ENCODE measurements at places on chromosomes 13 and 19.

DNA sequence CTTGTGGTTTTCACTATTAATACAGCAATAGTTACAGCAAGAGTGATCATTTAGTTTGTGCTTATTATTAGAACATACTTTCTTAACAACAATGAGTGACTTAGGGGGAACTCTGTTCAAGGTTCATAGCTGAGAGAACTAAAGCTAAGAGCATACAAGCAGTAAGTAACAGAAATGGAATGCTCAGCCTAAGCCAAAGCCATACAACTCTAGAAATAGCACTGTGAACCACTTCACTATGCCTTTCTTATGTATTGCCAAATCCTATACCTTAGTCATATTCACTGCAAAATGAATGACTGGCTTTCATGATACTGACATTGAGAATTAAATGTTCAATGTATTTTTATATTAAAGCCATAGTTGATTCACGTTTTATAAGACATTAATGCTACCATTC, 599.7 kb upstream of the SLITRK1 start:
- no peak for DNase-seq

DNA sequence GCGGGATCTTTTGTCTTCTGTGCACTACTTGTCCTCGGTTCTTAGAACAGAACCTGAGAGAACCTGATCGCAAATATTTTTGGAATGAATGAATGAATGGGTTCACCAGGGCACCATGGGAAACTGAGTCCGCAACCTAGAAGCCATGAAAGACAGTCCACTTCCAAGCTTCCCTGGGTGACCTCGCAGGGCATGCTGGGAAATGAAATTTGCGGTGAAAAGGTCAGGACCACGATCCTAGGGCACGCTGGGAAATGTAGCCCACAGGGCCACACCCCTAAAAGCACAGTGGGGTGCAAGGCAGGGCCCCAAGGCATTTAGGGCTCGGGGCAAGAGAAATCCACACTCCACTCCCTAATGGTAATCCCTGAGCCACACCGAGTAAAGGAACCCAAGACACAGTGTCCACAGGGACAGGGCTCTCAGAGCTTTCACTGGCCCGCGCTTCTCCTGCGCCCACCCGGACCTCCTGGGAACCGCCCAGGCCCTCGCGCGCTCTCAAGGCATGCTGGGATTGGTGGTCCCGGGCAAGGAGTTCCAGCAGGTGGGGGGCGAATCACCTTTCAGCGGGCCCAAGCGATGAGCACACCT, 1.1 kb upstream of the PPP1R12C start:
- peak; percentile 76 for DNase-seq

DNA sequence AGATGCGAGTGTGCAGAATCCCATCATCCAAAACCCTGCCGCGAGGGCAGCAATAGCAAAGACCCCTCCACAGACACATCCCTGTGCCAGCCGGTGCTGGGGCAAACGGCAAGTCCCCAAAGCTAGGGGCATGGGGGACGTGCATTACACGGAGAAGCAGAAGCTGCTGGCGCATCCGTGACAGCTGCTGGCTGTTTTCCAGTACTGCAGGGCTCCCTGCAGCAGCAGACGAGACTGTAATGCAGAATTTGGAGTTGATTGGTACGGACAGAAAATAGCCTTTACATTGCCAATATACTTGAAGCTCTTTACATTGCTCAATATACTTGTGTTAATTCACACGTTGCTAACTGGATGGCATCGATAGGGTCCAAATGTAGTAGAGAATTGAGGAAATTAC, 77.2 kb upstream of the TMTC4 start:
- peak; percentile 55 for DNase-seq

DNA sequence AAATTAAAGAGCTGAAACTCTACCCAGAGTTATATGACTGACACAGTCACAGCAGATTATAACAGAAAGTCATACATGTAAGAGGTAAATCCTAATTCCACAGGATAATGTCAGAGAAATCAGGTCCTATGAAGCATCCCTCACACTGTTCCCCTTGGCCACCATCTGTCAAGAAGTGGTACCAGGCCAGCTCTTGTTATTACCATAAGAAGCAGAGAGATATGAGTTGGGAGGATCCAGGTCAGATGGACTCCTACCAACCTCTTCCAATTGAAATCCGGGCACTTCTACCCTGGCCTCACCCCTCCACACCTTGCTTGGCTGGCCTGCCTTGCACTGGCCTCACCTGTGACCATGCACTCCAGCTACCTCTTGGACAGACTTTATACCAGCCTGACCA, 353.2 kb downstream of the DNAJC15 start:
- no peak for DNase-seq

GRCh38 chr13:94192431-94192975, 287.0 kb downstream of the DCT start:
- DNase-seq = no peak

- DNase-seq = peak; percentile 57
These were observed 31.7 kb upstream of the IL17D start for GRCh38 chr13:20671789-20672188.

DNA sequence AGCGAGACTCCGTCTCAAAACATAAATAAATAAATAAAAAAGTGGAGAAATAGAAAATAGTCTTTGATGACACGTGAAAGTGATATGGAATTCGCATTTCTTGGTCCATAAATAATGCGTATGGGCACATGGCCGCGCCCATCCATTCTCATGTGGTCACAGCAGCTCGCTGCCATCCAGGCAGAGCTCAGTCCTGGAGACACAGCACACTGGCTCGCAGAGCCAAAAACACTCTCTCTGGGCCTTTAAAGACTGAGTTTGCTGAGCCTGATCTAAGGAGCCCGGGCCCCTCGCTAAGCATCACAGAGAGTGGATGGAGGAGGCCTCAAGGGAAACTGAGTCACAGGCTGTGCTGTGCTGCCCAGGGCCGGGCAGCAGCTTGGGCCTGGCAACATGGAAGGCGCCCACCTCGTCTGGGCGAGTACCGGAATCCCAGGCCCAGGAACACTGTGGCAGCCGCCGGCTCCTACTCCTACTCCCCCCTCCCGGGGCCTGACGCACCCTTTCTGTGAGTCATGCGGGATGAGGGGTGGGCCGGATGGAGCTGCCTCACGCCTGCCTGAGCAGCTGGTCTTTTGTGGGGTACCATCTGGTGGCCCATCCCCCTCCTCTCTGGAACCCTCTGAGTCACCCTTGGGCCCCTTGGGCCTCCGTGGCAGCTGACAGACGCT, 28.9 kb upstream of the CACTIN start:
- DNase-seq = no peak

DNA sequence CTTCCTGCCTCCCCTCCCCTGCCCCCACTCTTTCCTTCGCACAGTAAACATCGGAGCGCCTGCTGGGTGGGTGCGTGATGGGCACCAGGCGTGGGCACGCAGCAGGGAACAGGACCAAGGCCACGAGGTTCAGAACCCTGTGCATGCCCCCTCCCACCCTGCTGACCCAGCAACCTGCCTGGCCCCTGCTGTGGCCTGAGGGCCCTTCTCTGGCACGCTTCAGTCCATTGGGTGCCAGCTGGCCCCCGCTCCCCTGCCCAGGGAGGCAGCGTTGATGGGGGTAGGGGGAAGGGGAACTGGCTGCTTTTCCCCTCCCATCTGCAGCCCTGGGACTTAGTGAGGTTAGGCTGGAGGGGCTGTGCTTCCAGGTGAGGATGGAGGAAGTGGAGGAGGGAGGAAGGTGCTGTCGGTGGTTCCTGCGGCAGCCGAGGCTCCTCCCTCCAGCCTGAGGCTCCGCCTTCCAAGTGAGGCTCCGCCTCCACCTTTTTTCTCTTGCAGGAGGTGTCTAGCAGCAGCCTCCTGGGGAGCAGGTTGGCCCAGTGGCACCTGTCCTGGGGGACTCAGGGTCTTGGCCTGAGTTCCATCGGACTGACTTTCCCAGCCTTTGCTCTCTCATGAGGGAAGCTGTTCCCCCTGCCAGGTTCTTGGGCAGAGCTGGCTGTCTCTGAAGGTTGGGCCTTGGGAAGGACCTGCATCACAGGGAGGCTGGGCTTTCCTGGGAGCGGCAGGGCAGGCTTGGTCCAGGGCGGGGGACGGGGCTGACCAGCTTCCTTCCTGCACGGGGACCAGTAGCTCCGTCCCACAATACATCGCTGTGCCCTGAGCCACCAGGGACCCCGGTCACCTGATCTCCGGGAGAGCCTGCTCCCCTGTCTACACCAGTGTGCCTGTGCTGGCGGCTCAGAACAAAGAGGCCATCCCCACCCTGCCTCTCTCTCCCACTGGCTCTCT, 7.3 kb downstream of the PIAS4 start:
- DNase-seq = no peak

DNA sequence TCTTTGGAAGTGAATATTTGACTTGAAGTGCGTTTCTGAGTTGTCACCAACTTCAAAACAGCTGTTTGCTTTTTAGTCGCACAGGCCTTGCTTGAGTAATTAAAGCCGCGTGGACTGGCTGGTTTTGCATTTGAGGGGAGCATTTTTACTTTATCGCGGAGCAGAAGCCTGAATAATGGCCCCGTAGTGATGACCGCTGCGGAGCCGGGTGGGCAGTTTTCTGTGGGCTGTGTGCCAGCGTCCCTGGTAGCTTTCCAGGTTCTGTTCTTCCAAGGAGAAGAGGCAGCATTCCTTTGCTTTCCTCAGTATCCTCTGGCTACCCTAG, 1.1 kb downstream of the NAA16 start:
- peak; percentile 45 for DNase-seq

- no peak for DNase-seq
These were observed 5.3 kb downstream of the VWA8 start for GRCh38 chr13:41955605-41956004.

- no peak for DNase-seq
These were observed 1356.6 kb downstream of the SLITRK5 start for GRCh38 chr13:89027694-89028306.

DNA sequence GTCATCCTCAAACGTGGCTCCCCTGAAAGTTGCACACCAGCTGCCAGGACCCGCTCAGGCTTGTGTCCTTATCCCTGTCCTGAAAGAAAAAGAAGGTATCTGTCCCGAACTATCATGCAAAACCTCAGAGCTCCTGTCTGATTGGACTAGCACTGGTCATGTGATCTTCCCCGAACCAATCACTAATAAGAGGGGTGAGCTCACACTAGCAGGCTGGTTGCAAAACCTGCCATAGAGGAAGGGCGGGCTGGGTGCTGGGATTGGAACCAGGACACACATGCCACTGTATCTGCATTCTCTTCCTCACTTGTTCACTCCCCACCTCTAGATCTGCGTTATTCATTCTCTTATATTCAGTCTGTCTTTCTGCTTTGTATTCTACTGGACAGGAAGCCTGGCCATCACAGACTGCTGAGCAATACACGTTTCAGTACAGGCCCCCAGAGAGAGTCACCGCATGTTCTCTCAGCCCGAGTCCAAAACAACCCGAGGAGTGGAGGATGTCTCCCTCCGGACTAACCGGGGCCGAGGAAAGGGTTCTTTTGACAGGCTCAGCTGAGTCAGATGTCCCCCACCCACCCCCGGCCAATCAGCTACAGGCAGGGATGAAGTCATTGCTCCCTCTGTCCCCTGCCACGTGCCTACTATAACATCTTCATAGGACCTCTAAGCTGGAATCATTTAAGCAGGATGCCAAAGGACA, 97.7 kb downstream of the SIPA1L3 start:
- peak; percentile 99 for DNase-seq

DNA sequence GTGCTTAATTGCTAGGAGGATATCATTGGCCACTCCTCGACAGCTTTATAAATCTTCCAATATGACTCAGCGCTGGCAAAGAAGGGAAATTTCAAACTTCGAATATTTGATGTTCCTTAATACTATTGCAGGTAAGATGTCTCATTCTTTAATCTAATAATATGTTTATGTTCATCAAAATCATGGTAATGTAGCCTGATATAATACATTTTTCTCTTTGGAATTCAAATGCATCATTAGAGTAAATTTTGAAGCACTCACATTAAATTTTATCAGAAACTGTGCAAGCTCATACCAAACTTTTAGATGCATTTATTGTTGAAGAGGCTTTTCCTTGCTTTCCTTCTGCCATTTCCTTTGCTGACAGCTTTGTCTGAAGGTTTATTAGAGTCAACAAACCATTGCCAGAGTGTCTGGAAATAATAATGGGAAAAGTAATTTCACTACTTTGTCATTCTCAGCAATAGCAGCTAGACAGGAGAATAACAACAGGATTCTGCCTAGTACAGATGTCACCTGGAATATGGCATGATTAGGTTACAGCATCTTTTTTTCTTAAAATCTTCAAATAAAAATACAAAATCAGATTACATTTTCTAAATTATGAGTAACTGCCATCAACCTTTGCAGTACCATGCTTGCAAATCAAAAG, 78.6 kb upstream of the MAB21L1 start:
- DNase-seq = no peak

- DNase-seq = peak; percentile 94
These were observed 44.0 kb downstream of the BRD4 start for GRCh38 chr19:15288146-15288963.

- no peak for DNase-seq
These were observed 5.3 kb upstream of the RNF6 start for GRCh38 chr13:26227166-26227971.

DNA sequence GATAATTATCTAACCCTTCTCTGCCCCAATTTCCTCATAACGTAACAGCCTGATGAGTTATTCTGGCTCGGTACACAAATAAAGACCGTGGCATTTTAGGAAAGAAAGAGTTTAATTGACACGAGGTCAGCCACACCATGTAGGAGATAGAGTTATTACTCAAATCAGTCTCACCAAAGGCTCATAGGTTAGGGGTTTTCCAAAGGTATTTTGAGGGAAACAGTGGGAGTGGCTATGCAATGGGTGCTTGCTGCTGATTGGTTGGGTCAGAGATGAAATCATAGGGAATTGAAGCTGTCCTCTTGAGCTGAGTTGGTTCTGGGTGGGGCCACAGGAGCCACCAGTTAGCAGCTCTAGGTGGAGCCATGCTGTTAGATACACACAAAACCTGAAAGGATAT, 137.5 kb downstream of the FREM2 start:
- no peak for DNase-seq

DNA sequence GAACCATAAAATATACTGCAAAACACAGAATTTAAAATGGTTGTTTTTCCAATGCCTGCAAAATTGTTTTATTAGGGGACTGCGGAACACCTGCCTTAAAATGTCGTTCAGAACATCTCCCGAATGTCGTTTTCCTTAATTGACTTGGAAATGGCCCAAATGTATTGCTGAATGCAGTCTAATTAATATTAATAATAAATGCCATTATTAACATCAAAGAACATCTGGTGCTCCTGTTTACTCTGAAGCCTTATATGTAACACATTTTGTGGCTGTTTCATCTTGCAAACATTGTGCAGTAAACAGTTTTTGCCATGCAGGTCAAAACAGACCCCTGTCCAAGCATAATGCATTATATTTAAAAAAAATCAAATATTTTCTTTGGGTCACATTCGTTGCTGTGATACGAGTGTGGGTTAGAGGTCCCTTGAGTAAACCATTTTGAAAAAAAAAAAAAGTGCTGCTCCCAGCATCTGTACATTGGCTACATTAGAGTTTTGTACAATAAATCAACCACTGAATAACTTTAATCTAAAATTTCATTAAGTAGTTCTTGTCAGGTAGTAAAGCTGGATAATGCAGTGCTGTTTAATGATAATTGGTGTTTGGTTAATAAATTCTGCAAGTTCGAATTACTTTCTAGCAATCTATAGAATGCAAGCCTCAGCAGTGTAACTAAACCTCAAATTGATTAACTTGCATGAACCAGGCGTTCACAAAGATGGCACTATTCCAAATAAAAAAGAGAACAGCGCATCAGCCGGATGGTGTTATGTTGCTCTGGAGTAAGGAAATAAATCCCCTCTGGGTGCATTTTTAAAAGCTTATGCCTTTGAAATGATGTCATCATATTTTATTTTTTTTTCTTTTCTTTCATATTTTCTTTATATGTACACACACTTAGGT, 140.2 kb downstream of the ZNF536 start:
- no peak for DNase-seq

Measured in globus pallidus (tissue), 1 donor.